ENCODE measurements at places on chromosomes 5 and 9.
A peak's percentile ranks its signal among the peaks of the same experiment; 100 is the strongest.

- H3K27me3 ChIP-seq = no peaks in the 10 kb centered on the region
- no peak overlapping the region for H3K4me3 ChIP-seq
- no peaks in the 10 kb centered on the region for H3K4me1 ChIP-seq
- DNase-seq = peak; percentile 43
Observed at GRCh38 chr5:107284822-107285525, 385.8 kb downstream of the EFNA5 start.

DNA sequence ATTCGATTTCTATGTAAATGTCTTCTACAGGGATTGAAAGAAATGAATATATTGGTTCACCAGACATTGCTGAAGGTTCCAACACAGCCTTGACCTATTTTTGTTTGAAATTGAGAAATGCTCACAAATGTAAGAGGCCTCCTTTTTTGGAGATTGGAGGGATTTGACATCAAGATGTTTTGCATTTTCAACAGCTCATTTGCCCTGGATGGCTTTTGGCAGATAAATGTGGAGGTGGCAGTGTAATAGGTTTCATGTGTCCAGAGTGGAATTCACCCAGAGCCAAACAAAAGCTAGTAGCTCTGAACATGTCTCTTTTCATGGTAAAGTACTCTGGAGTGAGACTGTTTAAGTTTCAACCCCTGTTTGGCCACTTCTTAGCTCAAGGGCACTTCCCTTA, 77.3 kb downstream of the PALM2AKAP2 start:
- no peak overlapping the region for H3K4me3 ChIP-seq
- no peaks in the 10 kb centered on the region for H3K4me1 ChIP-seq
- no peaks in the 10 kb centered on the region for H3K27me3 ChIP-seq

GRCh38 chr9:110710420-110710819, 41.8 kb downstream of the MUSK start:
- H3K27ac ChIP-seq = no peak overlapping the region
- no peak overlapping the region for H3K4me3 ChIP-seq
- no peaks in the 10 kb centered on the region for H3K4me1 ChIP-seq
- no peak for DNase-seq

- DNase-seq = peak; percentile 27
- H3K27ac ChIP-seq = no peak overlapping the region
- peaks cover 3% of the 10 kb centered on the region for H3K4me1 ChIP-seq
- H3K27me3 ChIP-seq = no peaks in the 10 kb centered on the region
- H3K4me3 ChIP-seq = no peak overlapping the region
Observed at GRCh38 chr9:86352440-86353077, 1.7 kb downstream of the TUT7 start.

- DNase-seq = peak; percentile 66
- peaks cover 39% of the 10 kb centered on the region for H3K4me1 ChIP-seq
- H3K36me3 ChIP-seq = no peaks in the 10 kb centered on the region
- no peak overlapping the region for H3K4me3 ChIP-seq
- H3K27me3 ChIP-seq = no peaks in the 10 kb centered on the region
- peak overlapping the region; percentile 100 for H3K27ac ChIP-seq
Observed at GRCh38 chr9:129414377-129414992, 206.4 kb downstream of the C9orf50 start.

- H3K27ac ChIP-seq = no peak overlapping the region
- H3K4me3 ChIP-seq = no peak overlapping the region
- no peaks in the 10 kb centered on the region for H3K27me3 ChIP-seq
- H3K4me1 ChIP-seq = no peaks in the 10 kb centered on the region
- DNase-seq = no peak
Observed at GRCh38 chr9:84636436-84636835, 33.1 kb upstream of the NTRK2 start.

Measured in trophoblast cell (in vitro differentiated cells and primary cell).